ENCODE measurements at places on chromosomes 5 and 9.

DNA sequence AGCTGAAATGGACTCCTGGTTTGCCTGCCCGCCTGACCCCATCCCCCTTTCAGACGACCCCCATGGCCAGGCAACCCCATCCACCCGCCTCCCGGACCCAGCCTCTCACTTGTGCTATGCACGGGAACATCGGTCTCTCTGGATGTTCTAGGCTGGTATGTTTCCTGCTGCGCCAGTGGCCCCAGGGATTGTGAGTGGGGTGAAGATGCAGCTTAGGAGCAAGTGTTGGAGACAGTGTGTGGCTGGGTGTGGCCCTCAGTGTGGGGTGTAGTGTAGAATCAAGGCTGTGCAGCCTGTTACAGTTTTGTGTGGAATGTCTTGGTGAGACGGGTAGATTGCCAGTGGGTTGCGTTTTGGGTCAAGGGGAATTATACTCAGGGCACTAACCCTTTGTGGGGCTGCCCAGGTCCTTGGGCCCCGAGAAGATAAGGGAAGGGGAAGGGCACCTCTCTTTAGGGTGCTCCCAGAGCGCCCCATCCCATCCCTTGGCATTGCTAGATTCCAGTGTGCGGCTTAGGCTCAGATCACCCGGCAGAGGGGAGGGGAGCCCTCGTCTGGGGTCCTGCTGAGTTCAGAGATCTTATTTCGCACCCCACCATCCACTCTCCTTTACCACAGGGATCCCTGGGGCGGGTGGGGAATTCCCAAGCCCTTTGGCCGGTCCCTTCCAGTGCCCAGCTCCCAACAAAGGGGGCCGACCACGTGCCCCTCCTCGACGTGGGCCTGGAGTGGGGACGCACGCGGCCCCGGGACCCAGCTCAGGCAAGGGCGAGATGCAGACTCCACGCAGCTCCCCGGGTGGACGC is 4.6 kb downstream of the IER5L start:
- DNase-seq: no peak

GRCh38 chr9:128702445-128702948 is at the start of gene PKN3:
Gene PKN3, plus strand, starts transcription at chr9:128702503. Its CDS starts 413 bp downstream, at chr9:128702916.
- DNase-seq: peak; percentile 91

- DNase-seq: no peak
Observed at GRCh38 chr9:27088981-27089380, 20.0 kb upstream of the TEK start.

DNA sequence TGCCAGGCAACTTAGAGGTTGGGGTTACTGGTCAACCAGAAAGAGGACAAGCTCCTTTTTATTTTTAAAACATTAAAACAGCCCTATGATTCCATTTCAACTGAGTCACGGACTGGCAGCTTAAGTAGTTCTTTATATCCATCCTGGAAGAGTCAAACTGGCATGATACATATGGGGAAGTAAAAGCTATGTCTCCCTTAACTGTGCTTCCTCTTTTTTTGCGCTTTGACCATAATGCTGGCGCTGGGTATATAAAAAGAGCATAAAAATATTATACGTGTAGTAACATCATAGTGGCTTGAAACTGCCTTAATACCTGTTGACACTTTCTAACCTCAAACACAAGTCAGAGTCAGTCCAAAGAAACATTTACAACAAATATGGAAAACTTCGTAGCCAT is 274.4 kb downstream of the CSNK1G3 start:
- DNase-seq: no peak

- no peak for DNase-seq
Observed at GRCh38 chr9:79694208-79694607, 122.4 kb downstream of the TLE4 start.

GRCh38 chr5:98698359-98698758 is 75.1 kb upstream of the RGMB start:
- DNase-seq: no peak

Data from activated T-cell treated with anti-CD3 and anti-CD28 coated beads for 48 hours (primary cell).